ENCODE measurements at places on chromosomes 13 and 19.

DNA sequence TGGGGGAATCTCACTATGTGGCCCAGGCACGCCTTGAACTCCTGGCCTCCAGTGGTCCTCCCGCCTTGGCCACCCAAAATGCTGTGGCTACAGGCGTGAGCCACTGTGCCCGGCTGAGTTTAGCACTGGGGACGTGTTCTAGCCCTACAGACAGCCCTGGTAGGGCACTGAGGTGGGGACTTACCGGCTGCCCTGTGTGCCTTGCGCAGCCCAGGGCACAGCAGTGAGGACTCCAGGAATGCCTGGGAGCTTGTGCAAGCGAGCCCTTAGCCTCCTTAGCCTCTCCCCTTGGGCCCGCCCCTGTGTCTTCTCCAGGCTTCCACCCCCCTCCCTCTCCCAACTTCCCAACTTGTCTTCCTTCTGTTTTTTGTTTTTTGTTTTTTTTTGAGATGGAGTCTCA lies 21.0 kb downstream of the CCNE1 start:
- H3K4me1 ChIP-seq = no peaks in the 10 kb centered on the region
- no peaks in the 10 kb centered on the region for H3K27me3 ChIP-seq
- no peak overlapping the region for H3K4me3 ChIP-seq
- DNase-seq = no peak
- no peak overlapping the region for H3K27ac ChIP-seq

GRCh38 chr19:34759218-34759917 lies 13.6 kb downstream of the ZNF599 start:
- peaks cover 20% of the 10 kb centered on the region for H3K36me3 ChIP-seq
- H3K27me3 ChIP-seq = no peaks in the 10 kb centered on the region
- no peak for DNase-seq
- no peak overlapping the region for H3K4me3 ChIP-seq

DNA sequence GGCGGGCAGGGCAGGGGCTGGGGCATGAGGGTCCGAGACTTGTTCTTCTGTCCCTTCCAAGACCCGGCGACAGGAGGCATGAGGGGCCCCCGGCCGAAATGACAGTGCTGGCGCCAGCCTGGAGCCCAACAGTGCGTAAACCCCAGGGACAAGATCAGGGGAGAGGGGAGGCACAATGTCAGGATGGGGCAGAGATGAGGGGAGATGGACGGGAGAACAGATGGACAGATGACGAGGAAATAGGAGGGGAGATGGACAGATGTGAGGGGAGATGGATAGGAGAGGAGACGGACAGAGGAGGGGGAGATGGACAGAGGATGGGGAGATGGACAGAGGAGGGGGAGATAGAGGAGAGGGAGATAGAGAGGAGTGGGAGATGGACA lies 518 bp downstream of the FLT3LG start:
- peak overlapping the region; percentile 79 for H3K27ac ChIP-seq
- no peaks in the 10 kb centered on the region for H3K27me3 ChIP-seq
- no peaks in the 10 kb centered on the region for H3K4me1 ChIP-seq
- peak overlapping the region; percentile 82 for H3K4me3 ChIP-seq

- DNase-seq = no peak
- peak overlapping the region; percentile 96 for H3K27ac ChIP-seq
- H3K4me3 ChIP-seq = peak overlapping the region; percentile 54
- H3K4me1 ChIP-seq = no peaks in the 10 kb centered on the region
- no peaks in the 10 kb centered on the region for H3K36me3 ChIP-seq
These were observed 1.1 kb upstream of the PHF11 start for GRCh38 chr13:49494645-49495044.

DNA sequence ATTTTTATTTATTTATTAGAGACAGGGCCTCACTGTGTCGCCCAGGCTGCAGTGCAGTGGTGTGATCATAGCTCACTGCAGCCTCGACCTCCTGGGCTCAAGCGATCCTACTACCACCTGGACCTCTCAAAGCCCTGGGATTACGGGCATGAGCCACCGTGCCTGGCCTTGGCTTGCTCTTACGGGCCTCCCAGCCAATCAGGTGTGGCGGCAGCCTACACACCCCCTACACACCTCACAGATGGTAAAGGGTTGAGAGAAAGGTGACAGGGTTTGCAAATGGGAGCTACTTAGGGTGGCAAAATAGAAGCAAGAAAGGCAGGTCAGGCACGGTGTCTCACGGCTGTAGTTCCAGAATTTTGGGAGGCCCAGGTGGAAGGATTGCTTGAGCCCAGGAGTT lies 1.0 kb upstream of the ZBTB32 start:
- H3K4me3 ChIP-seq = peak overlapping the region; percentile 73
- no peak overlapping the region for H3K27ac ChIP-seq
- no peaks in the 10 kb centered on the region for H3K27me3 ChIP-seq
- no peaks in the 10 kb centered on the region for H3K4me1 ChIP-seq
- DNase-seq = no peak

GRCh38 chr13:31207661-31208552 lies 8.1 kb downstream of the B3GLCT start:
- H3K4me1 ChIP-seq = peaks cover 11% of the 10 kb centered on the region
- H3K27me3 ChIP-seq = no peaks in the 10 kb centered on the region
- H3K27ac ChIP-seq = no peak overlapping the region
- no peak for DNase-seq
- H3K36me3 ChIP-seq = no peaks in the 10 kb centered on the region

DNA sequence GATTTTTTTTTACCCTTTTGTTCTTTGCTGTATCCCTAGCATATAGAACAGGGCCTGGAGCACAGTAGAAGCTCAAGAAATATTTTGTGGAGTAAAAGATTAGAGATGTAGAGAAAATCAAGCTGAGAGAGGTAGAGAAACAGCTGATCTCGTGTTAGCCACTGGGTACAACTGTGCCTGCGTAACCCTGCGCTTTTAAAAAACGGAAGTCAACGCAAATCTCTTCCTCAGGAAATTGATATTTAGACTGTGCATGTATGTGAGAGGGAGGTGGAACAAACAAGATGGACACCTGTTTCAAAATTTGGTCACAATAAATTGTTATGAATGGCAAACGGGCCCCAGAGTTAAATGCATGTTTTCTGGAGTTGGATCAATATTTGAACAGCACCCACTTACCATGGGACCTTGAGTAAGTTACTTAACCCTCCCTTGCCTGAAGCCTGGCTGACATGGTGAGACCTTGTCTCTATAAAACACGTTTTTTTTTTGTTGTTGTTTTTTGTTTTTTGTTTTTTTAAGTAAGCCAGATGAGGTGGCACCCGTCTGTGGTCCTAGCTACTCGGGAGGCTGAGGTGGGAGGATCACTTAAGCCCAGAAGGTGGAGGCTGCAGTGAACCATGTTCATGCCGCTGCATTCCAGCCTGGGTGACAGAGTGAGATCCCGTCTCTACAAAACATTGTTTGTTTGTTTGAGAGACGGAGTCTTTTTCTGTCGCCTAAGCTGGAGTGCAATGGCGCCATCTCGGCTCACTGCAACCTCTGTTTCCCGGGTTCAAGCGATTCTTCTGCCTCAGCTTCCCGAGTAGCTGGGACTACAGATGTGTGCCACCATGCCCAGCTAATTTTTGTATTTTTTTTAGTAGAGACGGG lies 3.3 kb upstream of the EPOR start:
- no peak overlapping the region for H3K4me3 ChIP-seq
- no peak overlapping the region for H3K27ac ChIP-seq

- H3K27me3 ChIP-seq = no peaks in the 10 kb centered on the region
- H3K27ac ChIP-seq = peak overlapping the region; percentile 73
- DNase-seq = peak; percentile 95
- no peaks in the 10 kb centered on the region for H3K4me1 ChIP-seq
These were observed 73.2 kb upstream of the MEDAG start for GRCh38 chr13:30832845-30833332.

- no peaks in the 10 kb centered on the region for H3K36me3 ChIP-seq
- DNase-seq = no peak
- H3K27me3 ChIP-seq = no peaks in the 10 kb centered on the region
- H3K4me1 ChIP-seq = no peaks in the 10 kb centered on the region
- no peak overlapping the region for H3K27ac ChIP-seq
These were observed 1018.0 kb upstream of the PCDH20 start for GRCh38 chr13:62433660-62434059.

DNA sequence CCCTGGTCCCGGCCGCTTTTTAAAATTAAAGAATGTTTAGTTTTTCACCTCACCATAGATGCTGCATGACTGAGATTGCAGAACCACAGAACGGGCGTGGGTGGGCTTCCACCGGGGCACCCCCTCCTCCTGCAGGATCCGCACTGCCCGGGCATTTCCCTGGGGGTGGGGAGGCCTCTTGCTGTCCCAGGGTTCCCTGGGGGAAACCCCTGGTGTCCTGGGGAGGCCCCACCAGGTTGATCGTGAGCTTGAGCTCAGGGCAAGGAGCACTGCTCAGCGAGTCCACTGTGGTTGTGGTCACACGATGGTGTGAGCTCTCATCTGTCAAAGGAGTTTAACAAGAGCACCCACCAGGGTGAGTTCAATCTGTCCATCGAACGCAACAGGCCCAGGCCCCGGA lies 11.4 kb upstream of the TCF3 start:
- H3K27me3 ChIP-seq = peaks cover 4% of the 10 kb centered on the region
- no peak overlapping the region for H3K27ac ChIP-seq

DNA sequence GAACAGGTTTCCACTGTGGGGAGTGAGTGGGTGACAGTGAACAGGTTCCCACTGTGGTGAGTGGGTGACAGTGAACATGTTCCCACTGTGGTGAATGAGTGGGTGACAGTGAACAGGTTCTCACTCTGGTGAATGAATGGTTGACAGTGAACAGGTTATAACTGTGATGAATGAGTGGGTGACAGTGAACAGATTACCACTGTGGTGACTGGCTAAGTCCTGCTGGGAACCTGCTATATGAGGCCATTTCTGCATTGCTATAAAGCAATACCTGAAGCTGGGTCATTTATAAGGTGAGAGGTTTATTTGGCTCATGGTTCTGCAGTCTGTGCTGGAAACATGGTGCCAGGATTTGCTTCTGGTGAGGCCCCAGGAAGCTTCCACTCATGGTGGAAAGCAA lies 637.1 kb downstream of the UQCRFS1 start:
- H3K27me3 ChIP-seq = no peaks in the 10 kb centered on the region
- no peak overlapping the region for H3K4me3 ChIP-seq
- no peak for DNase-seq
- no peaks in the 10 kb centered on the region for H3K36me3 ChIP-seq

DNA sequence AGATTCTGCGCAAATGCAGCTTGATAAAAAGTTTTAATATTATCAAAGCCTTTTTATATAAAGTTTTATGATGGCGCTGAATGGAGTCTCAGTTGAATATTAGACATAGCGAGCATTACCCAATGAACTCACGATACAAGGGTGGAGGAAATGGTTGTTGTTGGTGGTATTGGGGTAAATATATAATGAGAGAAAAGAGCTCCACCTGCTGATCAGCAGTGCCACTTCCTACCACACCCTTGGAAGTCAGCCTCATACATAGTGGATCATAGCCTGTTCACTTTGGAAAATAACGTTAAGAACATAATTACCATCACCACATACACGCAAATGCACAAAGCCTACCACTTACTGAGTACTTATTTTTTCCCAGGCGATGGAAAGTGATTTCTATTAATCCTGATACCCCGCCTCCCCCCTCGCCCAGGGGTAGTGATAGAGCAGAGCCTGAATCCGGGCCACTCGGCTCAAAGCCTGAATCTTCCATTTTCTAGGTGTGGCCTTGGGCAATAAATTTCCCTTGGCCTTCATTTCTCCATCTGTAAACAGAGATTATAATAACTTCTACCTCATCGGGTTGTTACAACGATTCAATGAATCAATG lies 358.3 kb downstream of the KLF5 start:
- no peak overlapping the region for H3K27ac ChIP-seq
- H3K27me3 ChIP-seq = no peaks in the 10 kb centered on the region
- no peak for DNase-seq

DNA sequence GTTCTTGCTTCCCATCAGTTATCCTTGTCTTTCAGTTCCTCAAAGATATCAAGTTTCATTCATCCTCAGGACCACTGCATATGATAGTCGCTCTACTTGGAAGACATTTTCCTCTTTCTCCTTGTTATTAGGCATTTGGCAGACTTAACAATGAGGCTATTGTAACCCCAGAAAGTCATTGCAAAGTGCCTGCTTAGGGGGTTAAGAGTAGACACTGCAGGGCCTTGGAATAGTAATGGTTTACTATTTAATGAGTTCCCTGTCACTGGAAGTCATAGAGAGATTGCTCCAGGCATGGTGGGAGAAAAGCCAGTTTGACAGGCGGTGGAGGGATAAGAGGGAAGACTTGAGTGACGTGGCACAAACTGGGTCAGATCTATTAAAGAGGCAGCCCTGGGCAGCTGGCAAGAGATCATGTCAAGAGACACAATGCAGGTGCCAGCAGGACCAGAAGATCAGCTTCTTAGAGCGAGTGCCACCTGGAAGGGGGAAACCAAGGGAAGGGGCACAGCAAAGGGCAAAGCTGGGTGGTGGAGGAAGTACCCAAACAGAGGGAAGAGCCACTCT lies 16.8 kb upstream of the CPB2 start:
- no peak for DNase-seq
- no peak overlapping the region for H3K4me3 ChIP-seq
- H3K4me1 ChIP-seq = no peaks in the 10 kb centered on the region
- no peaks in the 10 kb centered on the region for H3K27me3 ChIP-seq
- peak overlapping the region; percentile 57 for H3K27ac ChIP-seq

- no peaks in the 10 kb centered on the region for H3K36me3 ChIP-seq
- no peaks in the 10 kb centered on the region for H3K27me3 ChIP-seq
- no peak overlapping the region for H3K4me3 ChIP-seq
These were observed 19.6 kb downstream of the LNX2 start for GRCh38 chr13:27600711-27601110.

DNA sequence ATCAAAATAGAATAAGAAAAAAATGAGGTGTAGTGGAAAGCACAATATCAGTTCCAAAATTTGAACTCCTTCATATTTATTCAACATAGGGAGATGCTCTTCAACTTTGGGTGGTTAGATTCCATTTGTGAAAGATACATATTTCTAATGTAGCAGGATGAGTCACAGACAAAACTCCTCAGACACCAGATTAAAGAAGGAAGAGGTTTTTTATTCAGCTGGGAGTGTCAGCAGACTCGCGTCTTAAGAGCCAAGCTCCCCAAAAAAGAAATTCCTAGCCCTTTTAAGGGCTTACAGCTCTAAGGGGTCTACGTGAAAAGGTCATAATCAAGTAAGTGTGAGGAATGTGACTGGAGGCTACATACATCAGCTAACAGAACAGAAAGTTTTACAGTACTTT lies 6.8 kb upstream of the ZNF765 start:
- no peaks in the 10 kb centered on the region for H3K4me1 ChIP-seq
- no peak overlapping the region for H3K4me3 ChIP-seq
- H3K36me3 ChIP-seq = no peaks in the 10 kb centered on the region
- DNase-seq = no peak
- no peaks in the 10 kb centered on the region for H3K27me3 ChIP-seq
- H3K27ac ChIP-seq = no peak overlapping the region

GRCh38 chr19:2461751-2462634 lies 5.2 kb upstream of the LMNB2 start:
- DNase-seq = no peak
- H3K27me3 ChIP-seq = no peaks in the 10 kb centered on the region
- H3K4me1 ChIP-seq = no peaks in the 10 kb centered on the region
- no peaks in the 10 kb centered on the region for H3K36me3 ChIP-seq
- peak overlapping the region; percentile 53 for H3K4me3 ChIP-seq

GRCh38 chr19:33676999-33677665 lies 55.4 kb downstream of the CHST8 start:
- H3K36me3 ChIP-seq = no peaks in the 10 kb centered on the region
- H3K27me3 ChIP-seq = no peaks in the 10 kb centered on the region
- H3K27ac ChIP-seq = no peak overlapping the region
- no peaks in the 10 kb centered on the region for H3K4me1 ChIP-seq
- H3K4me3 ChIP-seq = no peak overlapping the region

- no peak for DNase-seq
- no peak overlapping the region for H3K4me3 ChIP-seq
- H3K36me3 ChIP-seq = no peaks in the 10 kb centered on the region
- H3K27me3 ChIP-seq = no peaks in the 10 kb centered on the region
These were observed 159.0 kb upstream of the IRS2 start for GRCh38 chr13:109945206-109945960.

Data from breast epithelium (tissue), 4 donors.